Activated CD4-positive, alpha-beta T cell treated with anti-CD3 and anti-CD28 coated beads, Interleukin-2, amount 10 ng/mL, durations not matched to agents 24 days and 14 days (primary cell): ENCODE measurements at places on chromosomes 1 and 21. TPM values are rescaled to one million over a fixed set of nuclear protein-coding genes. Genes with fewer than 3 reads are reported as not detected.

MTMR11 gene
- total RNA-seq: 5.8 and 6.1 TPM in 2 replicates

- no peak for DNase-seq
Observed at GRCh38 chr1:8197493-8198282, 120.2 kb upstream of the SLC45A1 start.

DNA sequence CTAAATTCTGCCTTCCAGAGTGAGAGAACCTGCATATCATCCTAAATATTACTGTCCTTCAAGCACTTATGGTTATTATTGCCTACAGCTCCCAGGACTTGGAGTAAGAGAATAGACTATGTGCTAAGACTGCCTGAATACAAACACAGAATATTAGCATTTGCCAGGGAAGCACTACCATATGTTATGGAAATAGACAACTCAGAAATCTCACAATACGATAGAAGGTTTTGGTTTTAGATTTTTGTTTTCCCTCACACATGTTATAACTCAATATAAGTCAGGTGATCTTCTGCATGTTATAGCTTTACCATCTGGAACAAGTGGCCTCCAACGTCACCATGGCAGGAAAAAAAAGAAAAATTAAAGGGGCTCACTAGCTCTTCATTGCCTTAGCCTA is 413.9 kb downstream of the LRRIQ3 start:
- no peak for DNase-seq

WNT2B gene
- 0.05 TPM in 1 of 2 replicates, not detected in the other for total RNA-seq

S100A9 gene
- not detected in 2 replicates for total RNA-seq

C1orf185 gene
- total RNA-seq: not detected in 2 replicates

FLG2 gene
- not detected in 2 replicates for total RNA-seq

DNA sequence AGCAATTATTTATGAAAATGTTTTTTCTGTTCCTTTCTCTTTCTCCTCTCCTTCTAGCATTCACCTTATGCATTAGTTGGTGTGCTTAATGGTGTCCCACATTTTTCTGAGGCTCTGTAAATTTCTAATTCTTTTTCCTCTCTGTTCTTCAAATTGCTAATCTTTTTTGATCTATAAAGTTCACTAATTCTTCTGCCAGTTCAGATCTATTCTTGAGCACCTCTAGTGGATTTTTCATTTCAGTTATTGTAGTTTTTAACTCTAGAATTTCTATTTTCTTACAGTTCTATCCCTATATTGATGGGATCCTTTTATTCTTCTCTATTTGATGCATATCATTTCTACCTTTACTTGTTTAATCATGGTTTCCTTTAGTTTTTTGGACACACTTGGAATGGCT is 22.4 kb downstream of the CFAP57 start:
- DNase-seq: no peak

GRCh38 chr1:107622966-107623365 is 342.0 kb downstream of the VAV3 start:
- no peak for DNase-seq

PCSK9 gene
- not detected in 2 replicates for total RNA-seq

GRCh38 chr1:239811211-239811885 is 280.3 kb upstream of the FMN2 start:
- no peak for DNase-seq

DNA sequence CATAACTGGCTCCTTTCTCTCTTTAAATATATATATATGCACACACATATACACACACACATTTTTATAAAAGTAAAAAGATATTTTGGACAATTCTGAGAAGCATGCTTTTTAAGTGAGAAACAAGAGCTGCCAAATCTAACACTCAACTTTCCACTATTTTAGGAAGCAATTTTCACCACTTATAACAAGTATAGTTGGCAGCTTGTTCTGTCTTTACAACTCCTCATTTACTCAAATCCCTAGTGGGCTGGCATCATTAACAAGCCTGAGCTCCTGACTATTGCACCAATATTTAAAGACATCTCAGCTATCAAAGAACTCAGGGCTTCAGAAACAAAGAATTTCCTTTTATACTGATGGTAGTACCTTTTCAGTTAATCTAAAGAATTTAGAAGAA is 76.6 kb downstream of the RAB3GAP2 start:
- DNase-seq: no peak

DNA sequence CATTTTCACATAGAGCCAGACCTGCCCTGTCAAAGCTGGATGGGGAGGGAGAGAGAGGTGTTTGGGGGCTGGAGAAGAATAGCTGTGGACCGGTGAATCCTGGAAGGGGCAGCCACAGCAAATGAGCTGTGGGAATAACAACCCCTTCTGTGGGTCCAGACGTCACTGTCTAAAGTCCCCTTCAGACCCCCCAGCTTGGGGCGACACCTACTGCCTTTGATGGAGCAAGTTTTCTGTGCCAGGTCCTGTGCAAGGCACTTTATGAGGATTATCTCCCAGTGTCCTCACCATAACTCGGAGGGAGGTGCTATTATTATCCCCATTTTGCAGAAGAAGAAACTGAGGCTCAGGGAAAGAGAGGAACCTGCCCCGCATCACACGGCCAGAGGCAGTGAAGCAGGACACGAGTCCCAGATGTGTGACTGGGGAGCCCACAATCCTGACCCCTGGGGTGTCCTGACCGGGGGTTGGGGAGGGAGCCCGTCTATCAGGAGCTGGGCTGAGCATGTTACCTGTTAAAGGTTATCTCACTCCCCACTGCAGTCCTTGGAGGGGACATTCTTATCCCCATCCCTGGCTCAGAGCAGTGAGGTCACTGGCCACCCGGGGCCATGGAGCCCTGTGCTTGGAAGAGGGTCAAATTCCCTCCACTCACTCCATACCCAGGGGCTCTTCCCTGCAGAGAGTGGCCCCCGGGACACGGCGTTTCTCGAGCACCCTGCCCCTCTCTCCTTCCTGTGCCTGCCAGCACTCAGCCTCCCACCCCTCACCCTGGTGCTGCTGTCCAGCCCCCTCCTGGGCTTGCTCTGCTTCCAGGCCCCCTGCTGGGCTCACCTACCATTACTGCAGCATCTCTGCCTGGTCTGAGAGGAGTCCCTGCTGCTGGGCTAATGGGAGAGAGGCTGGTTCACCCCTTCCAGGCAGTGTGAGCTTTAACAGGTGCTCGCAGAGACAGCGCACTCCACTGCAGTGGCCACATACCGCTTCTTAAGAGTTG is 132.9 kb downstream of the PTPRU start:
- DNase-seq: no peak

DNA sequence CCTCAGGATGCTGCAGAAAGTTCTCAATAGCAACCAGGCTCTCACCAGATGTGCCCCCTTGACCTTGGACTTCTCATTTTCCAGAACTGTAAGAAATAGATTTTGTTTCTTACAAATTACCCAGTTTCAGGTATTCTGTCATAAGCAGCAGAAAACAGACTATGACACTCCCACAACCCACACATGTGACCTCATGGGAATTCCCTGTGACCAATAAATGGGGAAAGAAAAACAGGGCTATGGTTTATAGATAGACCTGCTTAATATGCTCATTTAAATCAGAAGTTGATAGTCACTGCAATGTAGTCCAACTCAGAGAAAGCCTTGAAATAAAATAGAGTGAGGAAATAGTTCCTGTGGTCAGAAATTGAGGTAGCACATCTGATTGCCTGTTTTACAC is 380.9 kb upstream of the PTBP2 start:
- no peak for DNase-seq

RNF207 gene
- 53.2 and 54.7 TPM in 2 replicates for total RNA-seq

DCDC2B gene
- 0.12 TPM in 1 of 2 replicates, not detected in the other for total RNA-seq
